K562 (cell line): ENCODE measurements at places on chromosomes 1 and 21. TPM values are rescaled to one million over a fixed set of nuclear protein-coding genes. Genes with fewer than 3 reads are reported as not detected.

Gene PRAMEF10
- total RNA-seq = not detected in 2 replicates

Gene ERRFI1
- 1.6 and 1.9 TPM in 2 replicates for total RNA-seq

Gene TEDDM1
- total RNA-seq = not detected in 2 replicates

Gene ZMYND12
- not detected in 2 replicates for total RNA-seq

Gene GNAT2
- 0.16 and 0.47 TPM in 2 replicates for total RNA-seq

Gene CDC7
- total RNA-seq = 36.8 and 37.6 TPM in 2 replicates

Gene CD84
- 1.9 and 2.5 TPM in 2 replicates for total RNA-seq

Gene FAM110D
- total RNA-seq = 0.58 and 0.62 TPM in 2 replicates

Gene TMCO2
- total RNA-seq = not detected in 2 replicates

DNA sequence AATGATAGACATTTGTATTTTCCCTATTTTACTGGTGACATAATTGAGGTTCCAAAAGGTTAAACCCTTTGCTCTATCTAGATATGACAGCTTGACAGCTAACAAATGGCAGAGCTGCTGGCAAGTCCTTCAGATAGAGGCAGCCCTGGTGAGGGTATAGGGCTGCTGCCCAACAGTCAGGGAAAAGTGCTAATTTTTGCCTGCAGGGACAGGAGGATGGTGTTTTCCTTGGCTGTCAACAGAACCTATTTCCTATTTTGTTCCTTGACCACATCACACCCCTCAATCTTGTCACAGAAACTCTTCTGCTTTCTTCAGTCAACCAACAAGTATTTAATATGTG is 12.3 kb downstream of the GPA33 start:
- DNase-seq = no peak

GRCh38 chr21:29235714-29236197 is 63.0 kb upstream of the BACH1 start:
- no peak for DNase-seq

GRCh38 chr1:58209575-58209974 is 337.0 kb downstream of the OMA1 start:
- DNase-seq = no peak

DNA sequence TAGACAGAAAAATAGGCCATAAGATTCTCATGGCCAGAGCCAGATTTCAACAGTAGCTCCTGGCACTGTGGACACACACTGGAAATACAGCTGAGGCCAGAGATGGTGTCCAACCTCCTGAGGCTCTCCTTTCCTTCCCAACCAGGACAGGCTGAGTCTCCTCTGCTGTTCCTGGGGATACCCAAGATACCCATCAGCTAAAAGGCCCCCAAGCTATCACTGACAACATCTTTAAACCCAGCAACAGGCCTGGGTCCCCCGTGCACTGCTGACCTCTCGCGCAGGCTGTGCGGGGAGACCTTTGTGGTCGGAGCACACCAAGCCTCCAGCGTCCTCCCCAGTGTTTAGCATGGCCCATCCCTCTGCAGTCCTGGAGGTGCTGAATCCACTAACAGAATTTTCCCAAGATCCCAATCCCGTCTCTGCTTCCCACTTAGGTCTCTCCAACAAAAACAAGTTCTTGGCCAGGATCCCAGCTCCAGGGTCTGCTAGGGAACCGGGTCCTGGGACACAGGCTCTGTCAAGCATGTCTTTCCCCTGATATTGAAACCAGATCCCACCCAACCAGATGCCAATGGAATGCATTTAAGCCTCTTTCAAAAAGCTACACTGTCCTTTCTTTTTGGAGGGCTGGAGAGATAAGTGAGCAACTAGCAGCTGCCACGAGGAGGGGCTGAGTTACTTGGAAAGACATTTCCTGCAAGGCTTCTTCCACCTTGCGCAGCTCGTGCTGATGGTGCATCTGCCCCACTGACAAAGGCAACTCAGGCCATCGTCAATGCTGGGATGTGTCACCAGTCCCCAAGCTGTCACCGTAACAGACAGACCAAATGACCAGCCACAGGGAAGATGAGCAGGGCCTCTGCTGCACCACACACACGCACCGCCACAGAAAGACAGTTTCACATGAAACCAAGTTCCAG is 73.2 kb downstream of the BCAR3 start:
- no peak for DNase-seq

- DNase-seq = no peak
Measured at GRCh38 chr1:87165177-87165576, 163.5 kb upstream of the LMO4 start.

DNA sequence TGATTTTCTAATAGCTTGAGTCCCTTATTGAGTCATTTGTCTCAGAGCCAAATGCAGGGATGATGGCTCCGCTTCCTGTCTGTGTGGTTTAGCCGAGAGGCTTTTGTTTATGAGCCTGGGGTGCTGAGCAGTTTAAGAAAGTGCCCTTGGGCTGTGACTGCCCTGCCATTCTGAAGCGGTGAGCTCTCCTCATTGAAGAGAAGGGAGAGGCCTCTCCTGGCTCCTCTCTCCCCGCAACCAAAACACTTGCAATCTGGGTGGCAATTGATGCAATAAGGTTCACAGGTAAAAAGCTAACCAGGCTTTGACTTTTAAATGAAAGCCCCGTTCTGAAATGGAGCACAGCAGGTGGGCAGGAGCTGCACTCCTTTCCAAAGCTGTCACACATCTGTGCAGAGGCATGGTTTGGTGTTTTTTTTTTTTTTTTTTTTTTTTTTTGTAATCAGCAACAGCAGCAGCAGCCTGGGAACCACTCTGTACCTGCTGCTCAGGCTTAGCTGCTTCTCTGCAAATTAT is 403.7 kb downstream of the SIPA1L2 start:
- DNase-seq = no peak

DNA sequence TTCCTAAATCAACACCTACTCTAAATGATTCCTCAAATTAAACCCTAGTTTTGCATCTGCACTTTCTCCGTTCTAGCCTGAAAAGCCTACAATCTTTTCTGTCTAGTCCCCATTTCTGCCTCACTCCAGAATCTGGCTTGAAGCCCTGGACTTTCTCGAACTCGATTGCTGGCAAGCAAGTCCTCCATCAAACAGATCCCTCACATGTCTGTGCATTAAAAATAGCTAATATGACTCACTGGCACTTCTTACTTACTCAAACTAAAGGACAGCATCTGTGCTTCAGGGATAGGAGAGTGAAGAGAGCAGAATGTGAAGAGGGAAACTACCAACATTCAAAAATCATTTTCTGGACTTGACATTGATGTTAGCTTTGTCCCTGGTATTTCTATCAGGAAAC is 51.8 kb upstream of the CXADR start:
- no peak for DNase-seq

DNA sequence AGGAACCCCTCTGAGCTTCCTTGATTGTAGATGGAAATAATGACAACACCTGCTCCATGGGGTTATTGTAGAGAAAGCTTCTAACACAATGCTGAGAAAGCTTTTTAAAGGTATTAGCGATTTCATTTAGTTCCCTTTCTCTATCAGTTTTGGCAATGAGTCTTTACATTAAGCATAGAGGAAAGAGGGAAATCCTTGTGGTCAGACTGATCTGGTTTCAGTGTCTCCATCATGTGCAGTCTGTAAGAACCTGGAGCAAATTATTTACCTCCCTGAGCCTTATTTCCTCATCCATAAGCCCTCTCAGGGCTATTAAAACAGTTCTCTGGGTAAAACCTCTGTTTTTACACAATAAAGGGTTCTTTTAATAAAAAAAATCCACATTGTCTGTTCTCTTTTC is 87.5 kb downstream of the FGGY start:
- DNase-seq = no peak

GRCh38 chr1:87805666-87806378 is 477.1 kb downstream of the LMO4 start:
- no peak for DNase-seq

DNA sequence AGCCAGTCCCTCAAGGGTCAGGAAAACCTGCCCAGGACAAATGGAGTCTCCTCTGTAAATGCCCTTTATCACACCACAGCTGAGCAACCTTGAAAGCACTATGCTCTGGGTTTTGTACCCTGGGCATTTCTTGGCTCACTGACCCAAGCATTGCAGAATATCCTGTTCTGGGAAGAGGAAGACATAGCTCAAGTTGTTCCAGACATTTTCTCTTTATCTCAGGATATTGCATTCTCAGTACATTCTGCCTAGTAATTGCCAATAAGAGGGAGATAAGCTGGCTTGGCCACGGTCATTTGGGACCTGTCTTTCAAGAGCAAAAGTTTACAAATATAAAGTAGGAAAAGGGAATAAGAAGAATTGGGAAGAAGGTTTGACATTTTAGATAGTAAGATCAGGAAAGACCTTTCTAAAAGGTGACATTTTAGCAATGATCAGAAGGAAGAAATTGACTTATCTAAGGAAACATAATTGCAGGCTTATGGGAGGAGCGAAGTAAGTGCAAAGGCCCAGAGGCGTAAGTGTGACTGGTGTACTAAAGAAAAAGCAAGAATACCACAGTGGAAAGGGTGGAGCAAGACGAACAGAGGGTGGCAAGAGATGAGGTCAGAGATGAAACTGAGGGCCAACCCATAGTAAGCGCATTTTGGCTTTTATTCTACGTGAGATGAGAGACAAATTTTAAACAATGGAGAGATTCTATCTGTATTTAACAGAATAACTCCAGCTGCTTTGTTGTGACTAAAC is 394.0 kb upstream of the CXADR start:
- DNase-seq = no peak

- no peak for DNase-seq
Measured at GRCh38 chr1:109959974-109960744, 24.4 kb upstream of the AHCYL1 start.

- DNase-seq = no peak
Measured at GRCh38 chr1:203367057-203367456, 16.1 kb upstream of the FMOD start.

DNA sequence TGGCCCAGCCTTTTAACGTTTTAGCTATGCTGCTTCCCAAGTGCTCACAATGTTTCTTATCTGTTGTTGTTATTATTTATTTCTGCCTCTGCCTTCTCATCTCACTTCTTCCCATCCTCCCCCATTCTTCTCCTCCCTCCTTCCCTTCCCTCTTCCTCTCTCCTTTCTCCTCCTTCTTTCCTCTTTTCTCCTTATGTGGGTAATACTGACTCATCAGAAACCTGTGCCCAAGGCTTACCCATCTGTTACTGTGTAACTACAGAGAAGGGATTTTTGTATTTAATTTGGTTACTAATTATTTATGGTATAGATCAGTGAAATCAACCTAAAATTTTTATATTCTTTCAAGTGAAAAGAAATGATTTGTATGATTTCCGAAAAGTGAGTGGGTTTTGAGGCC is 120.3 kb downstream of the KCNK2 start:
- DNase-seq = no peak

DNA sequence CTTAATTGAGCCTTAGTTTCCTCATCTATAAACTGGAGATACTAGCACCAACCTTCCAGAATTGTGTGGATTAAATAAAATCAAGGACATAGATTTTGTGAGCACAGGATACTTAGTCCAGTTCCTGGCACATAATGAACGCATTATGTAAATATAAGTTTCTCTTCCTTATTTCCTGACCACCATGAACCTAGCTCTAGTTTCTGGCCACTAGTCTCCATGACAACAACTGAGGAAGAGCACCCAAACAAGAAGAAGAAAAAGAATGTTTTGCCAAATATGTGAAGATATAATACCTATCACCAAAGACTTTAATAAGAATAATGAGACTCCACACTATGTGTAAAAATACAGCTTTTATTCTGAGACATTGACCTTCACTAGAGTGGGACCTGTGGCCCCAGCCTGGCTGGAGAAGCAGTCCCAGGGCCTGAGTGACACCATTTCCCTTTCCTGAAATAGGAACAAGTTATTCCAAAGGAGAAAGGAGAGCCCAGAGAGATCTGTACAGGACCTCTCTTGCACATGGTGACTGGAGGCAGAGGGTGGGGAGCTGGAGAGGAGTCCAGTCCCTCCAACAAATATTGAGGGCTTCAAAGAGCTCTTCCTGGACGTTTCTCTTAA is 940 bp upstream of the USF1 start:
- no peak for DNase-seq

DNA sequence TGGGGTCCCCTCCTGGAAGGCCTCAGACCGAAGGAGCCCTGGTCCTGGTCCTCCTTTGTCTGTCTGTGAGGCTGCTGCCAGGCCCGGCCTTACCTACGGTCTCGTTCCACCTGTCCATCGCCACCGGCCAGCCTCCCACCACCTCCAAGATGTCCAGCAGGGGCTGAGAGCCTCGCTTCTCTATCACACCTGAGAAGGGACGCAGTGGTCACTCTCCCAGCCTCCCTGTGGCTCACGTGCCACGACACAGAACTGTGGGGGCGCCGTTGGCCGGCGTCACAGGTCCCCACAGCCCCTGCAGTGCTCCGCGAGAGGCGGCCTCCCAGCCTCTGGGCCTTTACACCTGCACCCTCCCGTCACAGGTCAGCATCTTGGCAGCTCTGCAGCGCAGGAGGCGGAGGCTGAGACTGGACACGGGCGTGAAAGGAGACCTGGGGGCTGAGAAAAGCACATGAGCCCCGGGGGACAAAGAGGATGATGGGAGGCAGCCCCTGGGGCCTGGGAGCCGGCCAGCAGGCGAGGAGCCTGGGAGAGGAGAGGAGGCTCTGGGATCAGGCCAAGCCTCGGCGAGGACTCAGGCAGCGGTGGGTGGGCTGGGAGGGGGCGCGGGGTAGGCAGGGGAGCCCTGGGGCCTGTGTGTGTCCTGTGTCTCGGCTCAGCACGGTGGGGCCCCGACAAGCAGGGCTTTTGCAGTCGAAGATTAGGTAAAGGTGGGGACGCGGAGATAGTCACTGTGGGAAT is 20.5 kb downstream of the PRXL2B start:
- no peak for DNase-seq

DNA sequence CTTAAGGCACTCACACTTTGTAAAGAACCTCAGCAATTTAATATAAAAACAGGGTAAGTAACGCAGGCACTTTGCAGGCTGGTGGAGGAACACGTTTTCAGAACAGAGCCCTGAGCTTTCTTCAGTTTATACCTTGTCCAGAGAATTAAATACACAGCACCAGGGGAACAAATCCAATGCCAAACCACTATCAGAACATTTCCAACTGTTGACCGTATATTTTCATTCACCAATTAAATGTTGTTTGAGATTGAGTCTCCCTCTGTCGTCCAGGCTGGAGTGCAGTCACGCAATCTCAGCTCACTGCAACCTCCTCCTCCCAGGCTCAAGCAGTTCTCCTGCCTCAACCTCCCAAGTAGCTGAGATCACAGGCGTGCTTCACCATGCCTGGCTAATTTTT is 29.7 kb downstream of the CLSTN1 start:
- DNase-seq = no peak

DNA sequence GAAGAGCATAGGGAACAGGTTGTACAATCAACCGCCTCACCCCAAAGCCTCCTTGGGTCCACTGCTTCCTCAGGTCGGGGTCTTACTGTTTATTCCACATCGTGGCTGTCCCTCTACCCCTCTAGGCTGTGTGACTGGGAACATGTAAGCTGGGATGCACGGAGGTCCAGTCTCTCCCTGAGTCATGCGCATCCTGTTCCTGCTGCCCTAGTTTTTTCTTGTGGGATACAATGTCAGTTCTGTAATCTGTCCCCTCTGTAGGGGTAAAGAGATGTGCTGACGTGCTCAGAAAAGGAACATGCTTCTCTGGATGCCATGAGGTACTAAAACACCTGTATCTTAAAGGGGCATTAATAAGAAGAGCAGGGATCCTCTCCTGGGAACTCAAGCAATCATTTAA is 66.2 kb downstream of the SLC45A1 start:
- DNase-seq = no peak

- no peak for DNase-seq
Measured at GRCh38 chr1:84297546-84298244, 3.8 kb upstream of the SAMD13 start.

- no peak for DNase-seq
Measured at GRCh38 chr1:36741066-36741465, 258.4 kb upstream of the CSF3R start.

- DNase-seq = no peak
Measured at GRCh38 chr1:52706941-52707926, 9.1 kb upstream of the COA7 start.
